Stimulated activated CD8-positive, alpha-beta memory T cell treated with anti-CD3 and anti-CD28 coated beads, Interleukin-7, amount 100 ng/mL, for 24 hours (primary cell): ENCODE measurements at places on chromosomes 3 and 15.

DNA sequence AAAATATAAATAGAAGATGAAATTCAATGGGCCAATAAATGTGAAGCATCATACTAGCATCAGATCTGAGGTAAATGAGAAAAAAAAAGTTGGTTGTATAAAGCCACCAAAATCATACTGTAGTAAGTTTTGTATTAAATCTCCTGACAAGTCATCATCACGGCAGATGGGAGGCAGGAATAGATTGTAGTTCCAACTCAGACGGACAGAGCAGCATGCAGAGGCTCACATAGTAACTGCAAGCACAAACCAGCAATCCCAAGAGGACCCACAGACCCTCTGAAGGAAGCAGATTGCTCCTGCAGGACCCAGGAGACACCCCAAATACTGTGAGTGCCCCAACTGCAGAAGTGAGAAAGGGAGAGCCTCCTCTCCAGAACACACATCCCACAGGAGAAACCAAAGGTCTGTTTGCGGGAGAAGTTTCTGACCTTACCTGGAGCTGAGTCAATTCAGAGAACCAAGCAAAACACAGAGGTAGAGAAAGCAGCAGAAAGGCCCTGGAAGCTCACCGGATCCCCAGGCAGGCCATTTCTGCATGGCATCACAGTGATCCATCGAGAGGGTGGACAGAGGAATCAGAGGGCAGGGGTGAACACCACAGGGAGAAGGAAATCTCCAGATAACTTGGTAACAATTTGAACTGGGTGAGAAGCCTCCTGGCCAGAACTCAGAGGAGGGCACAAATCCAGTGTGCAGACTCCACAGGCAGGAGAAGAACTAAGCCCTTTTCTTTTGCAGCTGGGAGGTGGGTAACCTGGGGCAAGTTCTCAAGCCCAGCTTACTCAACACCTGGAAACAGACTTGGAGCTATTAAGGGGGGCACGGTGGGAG lies 141.6 kb upstream of the ARHGEF26 start:
- no peak for DNase-seq

DNA sequence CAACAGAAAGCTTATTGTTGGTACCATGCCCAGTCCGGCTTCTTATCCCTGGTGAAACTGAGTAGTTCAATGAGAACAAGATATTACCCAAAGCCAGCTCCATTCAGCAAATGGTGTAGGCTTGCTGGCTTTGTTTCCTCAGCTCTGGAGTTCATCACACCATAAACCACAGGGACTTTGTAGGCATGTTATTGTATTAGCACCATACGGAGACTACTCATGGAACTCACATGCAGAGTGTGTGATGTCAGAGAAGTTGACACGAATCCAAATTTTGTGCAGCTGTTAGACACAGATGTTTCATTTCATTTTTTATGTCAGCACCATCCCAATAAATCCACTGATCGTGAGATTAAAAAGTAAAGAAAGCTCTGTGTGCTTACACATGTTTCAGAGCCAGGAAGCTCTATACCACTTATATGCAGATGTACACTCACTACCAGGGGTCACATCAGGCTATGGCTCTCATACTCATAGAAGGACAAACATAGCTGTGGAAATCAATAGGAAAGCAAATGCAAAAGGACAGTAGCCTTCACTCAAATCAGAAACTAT lies 63.4 kb upstream of the LEKR1 start:
- DNase-seq = no peak

- DNase-seq = no peak
Observed at GRCh38 chr3:71361334-71361890, 222.1 kb downstream of the FOXP1 start.

DNA sequence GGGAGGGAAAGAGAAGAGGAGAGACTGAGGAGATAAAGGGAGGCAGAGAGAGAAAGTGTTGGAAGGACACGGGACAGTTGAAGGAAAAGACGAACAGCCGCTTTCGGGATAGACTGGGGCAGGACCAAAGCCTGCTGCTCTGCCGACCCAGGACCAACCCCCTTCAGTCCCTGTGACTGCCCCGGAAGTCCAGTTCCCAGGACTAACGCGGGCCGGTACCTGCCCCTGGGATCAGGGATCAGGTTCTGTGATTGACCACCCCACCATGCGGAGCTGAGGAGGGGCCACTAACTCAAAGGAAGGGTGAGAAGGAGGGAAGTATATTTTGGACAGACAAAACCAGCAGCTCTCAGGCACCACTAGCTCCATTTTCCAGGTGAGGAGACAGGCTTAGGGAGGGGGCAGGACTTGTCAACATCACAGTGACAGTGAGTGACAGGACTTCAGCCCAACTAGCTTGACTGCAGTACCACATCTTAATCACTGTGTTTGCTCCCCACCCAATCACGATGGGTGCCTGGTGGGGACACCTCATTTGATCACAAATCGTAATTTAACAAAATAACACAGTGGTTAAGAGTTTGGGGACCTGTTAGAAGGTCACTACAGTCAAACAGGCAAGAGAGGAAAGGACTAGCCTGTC lies 9.8 kb upstream of the EPHB3 start:
- no peak for DNase-seq

GRCh38 chr3:127157171-127157828 lies 35.6 kb upstream of the PRR23E start:
- DNase-seq = no peak

- no peak for DNase-seq
Observed at GRCh38 chr15:36265422-36265821, 314.0 kb upstream of the CDIN1 start.

GRCh38 chr3:29202378-29202777 lies 78.5 kb upstream of the RBMS3 start:
- DNase-seq = no peak

- no peak for DNase-seq
Observed at GRCh38 chr3:43243590-43244587, 42.5 kb upstream of the SNRK start.

DNA sequence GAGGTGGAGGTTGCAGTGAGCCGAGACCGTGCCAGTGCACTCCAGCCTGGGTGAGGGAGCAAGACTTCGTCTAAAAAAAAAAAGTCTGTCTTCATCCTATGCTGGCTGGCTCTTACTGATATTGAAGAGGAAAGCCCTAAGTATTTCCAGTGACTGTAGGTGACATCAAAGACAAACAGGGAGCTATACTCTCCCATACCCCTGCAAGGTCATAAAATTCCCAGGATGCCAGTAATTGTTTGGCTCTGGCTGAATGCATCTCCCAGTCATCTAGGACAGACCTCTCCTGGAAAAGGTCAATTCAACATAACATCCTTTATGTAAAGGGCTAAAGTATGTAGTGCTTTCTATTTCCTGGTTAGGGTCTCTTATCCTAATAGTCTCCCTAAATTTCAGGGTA lies 8.0 kb downstream of the ZBBX start:
- DNase-seq = no peak

DNA sequence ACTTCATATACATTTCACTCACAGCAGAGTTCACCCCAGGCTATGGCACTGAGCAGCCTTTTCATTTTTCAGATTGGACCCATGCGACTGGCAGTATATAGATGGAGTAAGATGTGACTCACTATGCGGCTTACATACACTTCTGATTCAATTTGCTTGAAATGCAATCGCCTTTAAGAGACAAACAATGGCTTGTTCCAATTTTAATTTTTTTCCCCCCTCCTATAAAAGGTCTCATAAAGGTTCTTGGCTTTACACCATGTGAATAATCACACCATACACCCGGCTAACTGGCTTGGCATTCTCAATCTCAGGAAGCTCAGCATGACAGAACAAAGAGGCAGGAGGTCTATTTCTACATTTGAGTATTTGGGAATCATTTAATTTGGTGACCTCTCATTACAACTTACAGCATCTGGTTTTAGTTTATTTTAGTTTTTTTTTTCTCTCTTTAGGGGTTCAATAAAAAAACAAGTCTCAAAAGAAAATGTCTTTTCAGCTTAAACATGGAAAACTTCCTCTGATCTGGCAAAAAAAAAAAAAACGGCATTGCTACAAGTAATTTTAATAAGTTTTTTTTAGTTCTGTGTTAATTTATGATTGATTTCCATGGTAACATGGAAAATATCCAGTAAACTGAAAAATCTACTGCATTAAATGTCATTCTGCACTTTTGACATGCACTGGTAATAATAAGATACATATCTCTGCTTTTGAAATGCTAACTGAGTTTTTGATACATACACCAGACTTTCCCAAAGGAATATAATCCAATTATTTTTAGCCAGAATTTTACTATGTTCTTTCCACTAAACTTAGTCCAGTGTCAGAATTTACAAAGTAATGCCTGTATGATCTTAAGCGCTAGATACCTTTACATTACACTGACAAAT lies 38.8 kb downstream of the GADL1 start:
- DNase-seq = no peak

GRCh38 chr15:41988896-41989572 lies 16.7 kb upstream of the EHD4 start:
- no peak for DNase-seq

DNA sequence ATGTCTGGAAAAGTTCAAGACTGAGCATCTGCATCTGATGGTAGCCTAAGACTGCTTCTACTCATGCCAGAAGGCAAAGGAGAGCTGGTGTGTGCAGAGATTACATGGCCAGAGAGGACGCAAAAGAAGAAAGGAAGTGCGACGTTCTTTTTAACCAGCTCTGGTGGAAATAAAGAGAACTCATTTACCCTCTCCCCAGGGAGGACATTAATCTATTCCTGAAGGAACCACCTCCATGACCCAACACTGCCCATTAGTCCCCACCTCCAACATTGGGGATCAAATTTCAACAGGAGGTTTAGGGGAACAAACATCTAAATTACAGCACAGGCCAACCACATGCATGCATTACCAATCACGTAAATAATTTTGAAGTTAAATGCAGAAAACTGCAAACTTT lies 1.5 kb upstream of the NCK1 start:
- DNase-seq = no peak

GRCh38 chr3:54940971-54941370 lies 13.1 kb upstream of the LRTM1 start:
- no peak for DNase-seq

DNA sequence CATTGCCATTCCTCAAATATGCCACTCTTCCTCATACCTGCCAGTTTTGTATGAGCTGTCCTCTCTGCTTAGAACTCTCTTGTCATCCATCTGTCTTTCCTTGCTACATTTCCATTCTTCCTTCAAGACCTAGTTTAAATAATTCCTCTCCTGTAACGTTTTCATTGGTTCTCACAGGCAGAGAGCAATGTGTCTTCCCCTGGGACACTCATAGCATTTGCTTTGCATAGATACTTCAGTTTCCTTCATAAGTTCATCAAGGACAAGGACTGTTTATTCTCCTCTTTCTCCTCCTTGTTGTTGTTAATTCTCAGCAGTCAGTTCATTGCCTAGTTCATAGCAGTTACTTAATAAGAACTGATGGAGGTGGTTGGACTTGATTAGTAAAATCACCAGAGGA lies 10.5 kb downstream of the NR2C2 start:
- DNase-seq = no peak

DNA sequence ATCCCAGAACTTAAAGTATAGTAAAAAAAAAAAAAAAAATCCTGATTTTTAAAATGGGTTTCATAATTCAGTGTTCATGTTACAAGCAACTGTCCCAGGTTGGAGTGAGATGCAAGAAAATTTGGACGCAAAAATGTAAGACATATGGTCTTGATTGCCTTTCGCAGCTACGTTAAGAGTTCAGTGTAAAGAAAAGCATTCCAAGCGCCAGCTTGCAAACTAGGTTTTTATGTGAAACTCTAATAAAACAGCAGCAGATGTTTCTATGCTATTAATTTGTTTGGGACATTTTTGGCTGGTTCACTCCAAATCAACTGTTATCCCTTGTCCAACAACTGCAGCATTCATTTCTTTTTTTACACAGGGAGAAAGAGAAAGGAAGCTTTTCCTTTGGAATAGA lies 957.8 kb downstream of the ROBO1 start:
- DNase-seq = no peak

DNA sequence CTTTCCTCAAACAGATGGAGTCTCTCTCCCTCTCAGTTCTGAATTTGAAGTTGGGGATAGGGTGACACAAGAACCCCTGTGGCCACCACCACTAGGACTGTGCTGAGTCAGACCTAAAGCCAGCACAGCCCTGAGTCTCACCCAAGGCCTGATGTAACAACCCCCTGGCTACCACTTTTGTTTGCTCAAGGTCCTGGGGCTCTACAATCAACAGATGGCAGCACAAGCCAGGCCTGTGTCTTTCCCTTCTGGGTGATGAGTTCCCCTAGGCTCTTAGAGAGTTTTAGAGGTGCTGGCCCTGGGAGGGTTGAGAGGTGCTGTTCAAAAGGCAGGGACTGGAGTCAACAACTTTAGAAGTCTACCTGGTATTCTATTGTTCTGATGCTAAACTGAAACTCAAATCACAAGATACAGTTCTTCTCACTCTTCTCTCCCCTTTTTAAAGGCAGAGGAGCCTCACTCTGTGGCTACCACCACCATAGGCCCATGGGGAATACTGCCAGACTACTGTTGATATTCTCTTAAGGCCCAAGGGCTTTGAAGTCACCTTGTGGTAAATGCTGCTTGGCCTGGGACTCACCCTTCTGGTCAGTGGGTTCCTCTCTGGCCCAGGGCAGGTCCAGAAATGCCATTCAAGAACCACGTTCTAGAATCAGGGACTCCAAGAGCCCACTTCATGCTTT lies 6.5 kb downstream of the OR5K4 start:
- no peak for DNase-seq

DNA sequence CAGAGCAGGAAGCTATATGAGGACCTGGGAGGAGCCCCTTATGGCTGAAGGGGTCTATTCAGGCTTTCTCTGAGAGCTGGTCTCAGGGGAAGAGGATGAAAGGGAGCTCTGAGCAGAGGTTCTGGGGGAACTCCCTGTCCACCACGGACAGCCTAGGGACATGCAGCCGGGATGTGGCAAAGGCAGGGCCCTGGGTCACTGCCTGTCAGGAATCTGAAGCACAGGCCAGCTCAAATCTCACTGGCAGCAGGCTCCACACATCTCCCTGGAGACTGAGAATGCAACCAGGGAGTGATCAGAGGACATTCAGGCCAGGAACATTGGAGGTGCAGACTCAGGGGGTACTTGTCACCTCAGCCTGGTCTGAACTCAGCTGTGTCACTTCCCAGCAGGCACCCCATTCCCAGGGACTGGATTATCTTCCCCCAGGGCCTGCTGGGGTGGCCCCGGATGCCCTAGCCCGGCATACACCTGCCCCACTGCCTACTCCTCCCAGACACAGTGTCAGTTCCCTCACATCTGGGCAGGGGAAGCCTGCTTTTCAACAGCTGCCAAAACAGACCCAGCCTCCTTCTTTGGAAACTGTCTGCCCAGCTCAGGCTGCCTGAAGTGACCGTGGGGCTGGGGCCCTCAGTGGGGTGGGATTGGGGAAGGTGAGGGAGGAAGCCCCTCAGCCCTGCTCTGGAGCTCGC lies 18.3 kb upstream of the SEMA3F start:
- no peak for DNase-seq

DNA sequence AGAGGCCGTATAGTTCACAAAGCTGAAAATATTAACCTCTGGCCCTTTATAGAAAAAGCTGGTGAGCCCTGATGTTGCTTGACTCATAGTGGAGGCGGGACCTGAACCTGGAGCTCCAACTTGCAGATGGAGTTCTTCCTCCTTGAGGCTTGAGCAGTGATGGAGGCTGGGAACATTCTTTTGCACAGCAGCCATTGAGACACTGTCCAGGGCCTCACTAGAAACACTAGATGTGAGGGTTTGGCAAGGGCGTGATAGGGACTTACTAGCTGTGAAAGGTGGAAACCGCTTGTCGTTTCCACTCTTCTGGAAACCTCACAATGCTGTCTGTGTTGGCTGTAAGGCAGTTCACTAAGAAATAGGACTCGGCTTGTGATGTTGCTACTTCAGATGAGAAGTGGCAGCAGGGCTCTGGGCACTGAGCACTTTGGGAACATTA lies 12.5 kb downstream of the SMAD6 start:
- DNase-seq = no peak

- DNase-seq = no peak
Observed at GRCh38 chr3:65659396-65659795, 379.3 kb downstream of the MAGI1 start.

- no peak for DNase-seq
Observed at GRCh38 chr15:52417521-52417920, 111.2 kb downstream of the MYO5A start.
